ENCODE measurements at places on chromosomes 7 and 10.

GRCh38 chr10:123896246-123896927 is 4.8 kb upstream of the CPXM2 start:
- DNase-seq = no peak

GRCh38 chr10:30247704-30248103 is 101.4 kb downstream of the MTPAP start:
- no peak for DNase-seq

DNA sequence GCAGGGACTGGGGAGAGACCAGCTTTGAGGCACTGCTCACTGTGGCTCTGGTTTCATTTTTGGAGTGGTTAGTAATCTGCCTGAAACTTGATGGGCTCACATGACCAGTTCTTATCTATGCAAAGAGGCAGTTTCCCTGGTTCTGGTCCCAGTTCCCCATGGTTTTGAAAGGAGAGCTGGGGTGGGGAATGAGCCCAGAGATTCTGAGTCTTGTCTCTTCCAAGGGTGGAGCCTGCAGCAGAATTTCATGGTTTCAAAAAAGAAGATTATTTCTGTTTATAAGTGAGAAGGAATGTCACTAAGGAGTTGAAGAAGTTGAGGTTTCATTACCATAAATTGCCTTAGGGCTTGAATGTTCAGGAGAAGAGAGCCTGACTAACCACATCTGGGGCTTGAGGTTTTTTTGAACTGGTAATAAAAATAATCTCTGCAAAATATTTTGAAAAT is 190.2 kb upstream of the HABP2 start:
- DNase-seq = no peak

- DNase-seq = no peak
Observed at GRCh38 chr10:122847782-122848604, 2.3 kb upstream of the CUZD1 start.

DNA sequence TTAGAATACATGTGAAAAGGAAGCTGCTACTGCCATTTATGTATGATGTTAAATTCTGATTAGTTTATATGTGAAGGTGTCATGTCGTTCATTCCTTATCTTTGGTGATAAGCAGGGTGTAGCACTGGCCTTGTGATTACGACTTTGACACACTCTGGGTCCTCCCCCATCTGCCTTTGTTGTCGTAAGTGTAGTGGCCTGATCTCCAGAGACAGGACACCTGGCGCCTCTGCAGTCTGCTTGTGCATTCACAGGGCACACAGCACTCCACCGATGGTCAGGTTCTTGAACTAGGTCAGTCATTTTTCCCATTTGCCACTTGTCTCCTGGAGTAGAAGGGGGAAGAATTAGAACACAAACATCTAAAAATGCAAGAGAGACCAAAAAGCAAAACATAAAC is 186.0 kb downstream of the PRKCQ start:
- DNase-seq = no peak

DNA sequence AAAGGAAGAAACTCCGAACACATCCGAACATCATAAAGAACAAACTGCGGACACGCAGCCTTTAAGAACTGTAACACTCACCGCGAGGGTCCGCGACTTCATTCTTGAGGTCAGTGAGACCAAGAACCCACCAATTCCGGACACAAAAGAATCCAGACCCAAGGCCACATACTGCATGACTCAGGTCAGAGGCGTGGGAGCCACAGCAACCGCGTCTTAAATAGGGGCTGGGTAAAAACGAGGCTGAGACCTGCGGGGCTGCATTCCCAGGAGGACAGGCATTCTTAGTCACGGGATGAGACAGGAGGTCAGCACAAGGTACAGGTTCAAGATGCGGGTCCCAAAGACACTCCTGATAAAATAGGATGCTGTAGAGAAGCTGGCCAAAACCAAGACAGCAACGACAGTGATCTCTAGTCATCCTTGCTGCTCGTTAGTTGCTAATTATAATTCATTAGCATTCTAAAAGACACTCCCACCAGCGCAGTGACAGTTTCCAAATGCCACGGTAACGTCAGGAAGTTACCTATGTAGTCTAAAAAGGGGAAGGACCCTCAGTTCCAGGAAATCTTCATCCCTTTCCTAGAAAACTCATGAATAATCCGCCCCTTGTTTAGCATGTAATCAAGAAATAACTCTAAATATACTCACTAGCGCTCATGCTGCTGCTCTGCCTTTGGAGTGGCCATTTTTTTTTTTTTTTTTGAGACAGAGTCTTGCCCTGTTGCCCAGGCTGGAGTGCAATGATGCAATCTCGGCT is 19.3 kb downstream of the AP5Z1 start:
- DNase-seq = no peak
